ENCODE measurements at places on chromosomes 16 and 17.

DNA sequence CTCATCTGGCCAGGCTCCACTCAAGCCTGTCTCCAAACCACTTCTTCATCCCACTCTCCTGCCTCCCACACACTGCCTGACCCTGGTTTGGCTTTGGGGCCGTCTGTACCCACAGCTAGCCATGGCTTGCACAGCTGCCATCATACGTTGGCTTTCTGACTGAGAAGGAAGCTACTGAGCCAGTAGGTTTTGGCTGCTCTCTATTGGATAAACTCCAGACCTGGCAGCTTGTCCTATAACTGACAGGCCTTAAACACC is 3.9 kb downstream of the MIF4GD start:
- DNase-seq, result no peak

GRCh38 chr16:5188318-5188988 is 90.9 kb upstream of the EEF2KMT start:
- DNase-seq, result no peak

GRCh38 chr16:62256406-62256805 is 220.2 kb upstream of the CDH8 start:
- DNase-seq, result no peak

DNA sequence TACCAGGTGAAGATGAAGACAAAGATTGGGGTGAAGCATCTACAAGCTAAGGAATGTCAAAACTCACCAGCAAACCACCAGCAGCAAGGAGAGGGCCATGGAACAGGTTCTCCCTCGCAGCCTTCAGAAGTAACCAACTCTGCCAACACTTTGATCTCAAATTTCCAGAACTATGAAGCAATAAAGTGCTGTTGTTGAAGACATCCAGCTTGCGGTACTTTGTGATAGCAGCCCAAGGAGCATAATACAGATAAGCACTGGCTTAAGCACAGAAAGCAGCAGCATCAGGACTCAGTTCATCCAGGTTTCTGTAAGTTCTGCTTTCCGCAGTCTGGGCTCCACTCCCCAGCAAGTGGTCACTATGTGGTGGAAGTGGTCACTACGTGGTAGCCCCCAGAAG is 16.0 kb upstream of the CDRT4 start:
- DNase-seq, result no peak

DNA sequence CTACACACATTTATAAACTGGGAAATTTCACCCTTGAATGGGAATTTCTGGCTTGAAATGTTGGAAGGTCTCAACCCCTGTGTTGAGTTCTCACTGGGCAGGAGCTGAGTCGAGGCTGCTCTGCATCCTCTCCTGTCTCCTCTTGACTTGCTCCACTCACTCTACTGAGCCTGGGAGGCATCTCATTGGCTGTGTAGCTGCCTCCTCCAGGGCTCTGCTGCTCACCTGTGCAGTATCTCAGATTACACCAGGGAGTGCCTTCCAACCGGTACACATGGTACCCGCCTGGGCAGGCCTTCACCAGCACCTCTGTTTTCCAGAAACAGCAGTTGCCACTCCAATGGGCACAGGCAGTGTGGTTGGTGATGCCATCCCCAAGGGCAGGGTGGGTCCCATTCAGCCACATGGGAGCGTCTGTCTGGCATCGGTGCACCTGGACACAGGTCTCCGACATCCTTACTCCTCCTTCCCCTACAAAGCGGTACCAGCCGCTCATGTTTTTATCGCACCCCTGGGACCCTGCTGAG is 3.7 kb downstream of the GP2 start:
- no peak for DNase-seq

DNA sequence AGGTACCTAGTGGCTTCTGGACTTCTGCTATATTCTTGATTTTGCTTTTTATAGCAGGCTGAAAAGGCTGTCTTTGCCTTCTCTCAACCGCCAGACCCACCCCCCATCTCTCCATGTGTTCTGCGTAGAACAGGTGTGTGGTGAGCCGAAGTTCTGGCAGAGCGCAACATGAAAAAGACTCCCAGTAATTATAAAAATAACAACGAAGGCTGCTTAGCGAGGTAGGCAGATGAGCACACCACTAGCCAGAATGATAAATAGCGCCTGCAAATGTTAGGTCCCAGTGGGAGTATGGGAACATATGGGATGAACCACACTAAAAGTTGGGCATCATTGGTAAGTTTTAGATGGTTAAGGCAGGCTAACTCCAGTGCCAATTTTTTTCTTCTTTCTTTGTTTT is 14.0 kb upstream of the RBFOX1 start:
- no peak for DNase-seq

DNA sequence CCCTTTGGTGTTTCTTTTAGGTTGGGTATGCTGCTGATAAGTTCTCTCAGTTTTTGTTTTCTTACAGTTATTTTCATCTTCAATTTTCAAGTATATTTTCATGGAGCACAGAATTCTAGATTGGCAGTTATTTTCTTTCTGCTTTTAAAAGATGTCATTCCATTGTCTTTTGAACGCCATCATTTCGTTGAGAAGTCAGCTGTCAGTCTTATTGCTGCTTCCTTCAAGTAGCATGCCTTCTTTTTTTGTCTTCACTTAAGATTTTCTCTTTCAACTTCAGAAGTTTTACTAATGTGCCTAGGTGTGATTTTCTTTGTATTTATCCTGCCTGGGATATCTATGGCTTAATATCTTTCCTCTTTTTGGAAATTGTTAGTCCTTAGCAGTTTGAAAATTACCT is 262.2 kb upstream of the PMFBP1 start:
- no peak for DNase-seq

GRCh38 chr17:51355441-51356410 is 95.4 kb downstream of the UTP18 start:
- no peak for DNase-seq

GRCh38 chr16:12236589-12236988 is 260.1 kb downstream of the SNX29 start:
- no peak for DNase-seq

- DNase-seq, result peak; percentile 76
These were observed 3.4 kb upstream of the MLLT6 start for GRCh38 chr17:38701504-38702165.

GRCh38 chr17:17892009-17892408 is 55.2 kb upstream of the SREBF1 start:
- no peak for DNase-seq

GRCh38 chr17:77458202-77459017 is 317.6 kb downstream of the SEC14L1 start:
- DNase-seq, result no peak

GRCh38 chr16:56795011-56795410 is 65.1 kb downstream of the NUP93 start:
- no peak for DNase-seq

- no peak for DNase-seq
These were observed 16.8 kb downstream of the PRPSAP1 start for GRCh38 chr17:76336756-76337412.

- DNase-seq, result no peak
These were observed 41.3 kb upstream of the PABPN1L start for GRCh38 chr16:88907768-88908167.

GRCh38 chr17:77341069-77341541 is 200.3 kb downstream of the SEC14L1 start:
- no peak for DNase-seq

DNA sequence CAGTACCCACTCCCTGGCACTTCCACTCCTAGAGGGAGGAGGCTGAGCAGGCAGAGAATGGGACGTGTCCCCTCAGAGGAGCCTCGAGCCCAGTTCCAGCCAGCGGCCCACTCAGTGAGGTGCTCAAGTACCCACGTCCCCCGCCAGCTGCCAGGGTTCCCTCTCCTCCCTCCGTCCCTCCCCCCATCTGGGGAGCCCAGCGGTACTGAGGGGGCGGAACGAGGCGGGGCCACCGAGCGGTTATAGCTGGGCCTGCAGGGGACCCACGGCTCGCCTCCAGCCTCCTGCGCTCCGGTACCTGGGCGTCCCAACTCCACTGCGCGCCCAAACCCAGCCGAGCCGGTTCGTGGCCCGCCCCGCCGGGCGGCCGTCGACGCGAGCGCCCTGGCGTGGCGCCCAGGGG is at the start of gene NPW:
Gene NPW, plus strand, starts transcription at position 268 of the 403 bp plus-strand sequence.
- no peak for DNase-seq

GRCh38 chr16:13808102-13808501 is 111.9 kb upstream of the ERCC4 start:
- DNase-seq, result no peak

DNA sequence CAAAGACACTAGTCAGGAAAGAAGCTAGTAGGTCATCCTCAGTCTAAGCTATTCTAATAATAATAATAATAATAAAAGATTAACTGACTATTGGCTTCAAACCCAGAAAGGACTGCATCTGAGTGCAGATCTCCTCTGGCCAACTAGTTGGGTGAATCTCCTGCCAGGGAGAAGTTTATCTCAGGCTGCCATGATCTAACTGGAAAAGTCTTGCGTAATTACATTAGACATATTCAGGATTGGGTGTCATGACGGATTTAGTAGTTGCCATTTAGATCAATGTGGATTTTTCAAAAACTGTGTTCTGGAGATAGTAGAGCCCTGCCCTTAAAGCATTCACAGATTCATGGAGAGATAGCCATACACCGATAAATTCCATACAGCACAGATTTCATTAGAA is 69.5 kb downstream of the KIF2B start:
- no peak for DNase-seq

DNA sequence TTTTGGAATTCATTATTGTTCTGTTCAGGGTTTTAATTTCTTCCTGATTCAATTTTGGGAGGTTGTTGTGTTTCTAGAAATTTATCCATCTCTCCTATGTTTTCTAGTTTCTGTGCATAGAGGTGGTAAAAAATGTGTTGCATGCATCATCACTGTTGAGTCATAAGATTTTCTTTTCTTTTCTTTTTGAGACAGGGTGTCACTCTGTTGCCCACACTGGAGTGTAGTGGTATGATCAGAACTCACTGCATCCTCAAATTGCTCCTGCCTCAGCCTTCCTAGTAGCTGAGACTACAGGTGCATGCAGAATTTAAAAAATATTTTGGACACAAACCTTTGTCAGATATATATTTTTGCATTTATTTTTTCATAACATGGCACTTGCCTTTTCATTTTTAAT is 184.8 kb downstream of the BCAS3 start:
- no peak for DNase-seq

DNA sequence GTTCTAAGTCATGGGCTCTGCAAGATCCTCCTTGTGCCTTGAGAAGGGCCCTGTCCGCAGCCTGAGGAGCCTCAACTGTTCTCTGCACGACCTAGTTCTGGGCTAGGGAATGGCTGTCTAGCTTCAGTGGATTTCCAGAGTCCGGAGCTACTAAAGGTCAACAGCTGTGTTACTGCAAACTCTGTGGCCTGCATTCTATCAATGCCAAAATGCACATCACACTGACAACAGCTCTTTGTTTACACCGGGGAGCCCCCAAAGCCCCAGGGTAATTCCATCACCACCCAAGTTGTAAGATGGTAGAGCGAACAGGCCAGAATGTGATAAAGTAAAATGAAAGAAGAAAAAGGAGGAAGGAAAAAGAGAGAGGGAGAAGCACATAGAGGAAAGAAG is 610.2 kb downstream of the MAF start:
- DNase-seq, result no peak

- DNase-seq, result no peak
These were observed 1.2 kb downstream of the FADS6 start for GRCh38 chr17:74892013-74892841.

Measured in ascending aorta (tissue), 2 donors.